ENCODE measurements at places on chromosomes 1 and 21.

- no peak overlapping the region for H3K27ac ChIP-seq
- DNase-seq, result no peak
- H3K27me3 ChIP-seq, result peaks cover 6% of the 10 kb centered on the region
- H3K36me3 ChIP-seq, result peaks cover 3% of the 10 kb centered on the region
- peaks cover 10% of the 10 kb centered on the region for H3K4me1 ChIP-seq
- no peak overlapping the region for H3K4me3 ChIP-seq
Observed at GRCh38 chr1:51908499-51908898, 30.0 kb upstream of the NRDC start.

GRCh38 chr1:204853436-204853835 lies 17.2 kb upstream of the NFASC start:
- DNase-seq, result no peak
- H3K4me1 ChIP-seq, result no peaks in the 10 kb centered on the region
- no peak overlapping the region for H3K27ac ChIP-seq
- no peak overlapping the region for H3K4me3 ChIP-seq
- H3K27me3 ChIP-seq, result peaks cover 38% of the 10 kb centered on the region
- no peaks in the 10 kb centered on the region for H3K36me3 ChIP-seq

- DNase-seq, result no peak
- H3K4me3 ChIP-seq, result no peak overlapping the region
- H3K4me1 ChIP-seq, result peaks cover 56% of the 10 kb centered on the region
- H3K27me3 ChIP-seq, result no peaks in the 10 kb centered on the region
Observed at GRCh38 chr1:89295187-89295586, 22.5 kb upstream of the GBP5 start.

GRCh38 chr1:42424201-42424600 lies 31.6 kb downstream of the ZMYND12 start:
- H3K4me3 ChIP-seq, result no peak overlapping the region
- no peak for DNase-seq
- peak overlapping the region; percentile 5 for H3K27ac ChIP-seq
- H3K36me3 ChIP-seq, result no peaks in the 10 kb centered on the region
- no peaks in the 10 kb centered on the region for H3K27me3 ChIP-seq
- no peaks in the 10 kb centered on the region for H3K4me1 ChIP-seq

DNA sequence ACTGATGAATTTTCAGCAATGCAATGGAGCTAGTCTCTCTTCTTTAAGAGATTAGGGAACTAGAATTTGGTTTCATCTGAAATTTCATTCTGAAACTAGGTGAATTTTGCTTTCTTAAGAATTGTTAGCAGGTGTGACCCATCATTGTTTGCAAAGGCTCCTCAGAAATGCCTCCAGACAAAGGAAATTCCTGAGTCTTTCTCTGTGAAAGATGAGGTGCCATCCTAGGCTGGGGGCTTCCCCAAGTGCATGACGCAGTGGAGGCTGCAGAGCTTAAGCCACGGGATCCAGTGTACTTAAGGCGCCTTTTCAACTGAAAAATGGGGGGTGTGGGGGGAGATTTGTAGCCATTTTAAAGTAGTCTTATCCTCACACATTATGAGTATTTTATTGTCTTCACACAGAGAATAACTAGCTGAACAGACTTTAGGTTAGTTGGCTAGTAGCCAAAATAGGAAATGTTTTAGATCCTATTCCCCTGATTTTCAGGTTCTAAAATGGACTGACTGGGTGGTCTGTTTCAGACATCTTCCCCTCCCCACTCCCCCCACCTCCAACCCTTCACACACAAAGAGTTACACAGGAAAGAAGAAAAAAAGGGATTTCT lies 202.0 kb downstream of the NFIA start:
- no peak for DNase-seq
- no peaks in the 10 kb centered on the region for H3K36me3 ChIP-seq
- no peak overlapping the region for H3K4me3 ChIP-seq
- no peaks in the 10 kb centered on the region for H3K27me3 ChIP-seq

DNA sequence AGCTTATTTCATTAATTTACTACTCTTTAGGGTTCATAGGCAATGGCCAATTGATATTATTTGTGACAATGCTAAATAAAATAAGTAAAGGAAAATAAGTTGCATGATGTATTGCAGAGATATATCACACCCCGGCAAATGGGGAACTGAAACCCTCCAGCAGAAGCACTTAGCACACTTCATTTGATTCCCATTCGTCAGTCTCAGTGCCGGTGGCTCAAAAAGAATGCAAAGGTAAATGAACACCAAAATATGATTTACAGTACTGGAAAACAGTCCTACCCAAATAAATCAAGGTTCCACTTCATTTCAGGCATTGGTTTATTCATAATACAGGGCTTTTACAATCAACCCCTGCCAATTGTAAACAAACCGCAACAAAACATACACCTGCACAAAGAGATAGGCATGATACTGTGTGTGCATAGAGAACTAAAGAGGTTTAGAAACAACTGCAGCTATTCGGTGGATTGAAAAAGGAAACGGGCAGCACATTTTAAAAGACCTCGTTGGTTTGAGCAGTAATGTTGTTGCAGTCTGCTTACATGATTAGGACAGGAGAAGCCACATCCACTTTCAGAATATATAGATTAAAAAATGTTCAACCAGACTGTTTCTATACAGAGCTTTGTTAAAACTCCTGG lies 1019.2 kb downstream of the TTLL7 start:
- H3K4me1 ChIP-seq, result peaks cover 5% of the 10 kb centered on the region
- H3K27ac ChIP-seq, result no peak overlapping the region
- peaks cover 27% of the 10 kb centered on the region for H3K27me3 ChIP-seq
- DNase-seq, result no peak
- no peaks in the 10 kb centered on the region for H3K36me3 ChIP-seq
- peak overlapping the region; percentile 47 for H3K4me3 ChIP-seq

- H3K4me3 ChIP-seq, result no peak overlapping the region
- H3K27ac ChIP-seq, result no peak overlapping the region
- DNase-seq, result no peak
- H3K4me1 ChIP-seq, result peaks cover 5% of the 10 kb centered on the region
Observed at GRCh38 chr1:162026881-162027280, 3.2 kb upstream of the OLFML2B start.

DNA sequence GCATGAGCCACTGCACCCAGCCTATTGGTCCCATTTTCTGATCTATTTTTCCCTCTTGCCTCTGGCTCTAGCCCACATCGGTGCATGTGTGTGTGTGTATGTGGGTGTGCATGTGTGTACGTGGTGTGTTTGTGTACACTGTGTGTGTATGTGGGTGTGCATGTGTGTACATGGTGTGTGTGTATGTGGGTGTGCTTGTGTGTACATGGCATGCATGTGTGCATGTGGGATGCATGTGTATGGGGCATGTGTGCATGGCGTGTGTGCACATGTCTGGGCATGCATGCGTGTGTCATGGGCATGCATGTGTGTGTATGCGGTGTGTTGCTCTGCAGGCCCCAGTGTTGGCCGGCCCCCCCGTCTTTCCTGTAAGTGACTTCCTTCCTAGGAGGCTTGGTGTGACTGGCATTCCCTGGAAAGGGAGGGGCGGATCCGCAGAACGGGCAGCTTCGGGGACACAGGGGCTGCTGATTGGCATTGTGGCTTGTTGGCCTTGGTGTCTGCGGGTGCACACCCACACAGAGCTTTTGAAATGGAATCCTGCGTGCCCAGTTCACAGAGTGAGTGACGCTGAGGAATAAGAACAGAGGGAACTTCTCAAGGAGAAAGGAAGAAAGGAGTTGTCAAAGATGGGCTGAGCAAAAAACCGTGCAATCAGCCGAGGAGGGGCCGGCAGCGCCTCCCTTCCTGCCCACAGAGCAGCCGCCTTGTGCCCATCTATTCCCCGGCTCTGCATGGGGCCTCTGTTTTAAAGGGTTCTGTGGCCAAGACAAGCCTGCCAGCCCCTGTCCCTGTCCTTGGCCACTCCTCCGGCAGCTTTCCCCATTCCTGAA lies 8.0 kb downstream of the PDXK start:
- H3K27ac ChIP-seq, result no peak overlapping the region
- peak overlapping the region; percentile 87 for H3K4me3 ChIP-seq

DNA sequence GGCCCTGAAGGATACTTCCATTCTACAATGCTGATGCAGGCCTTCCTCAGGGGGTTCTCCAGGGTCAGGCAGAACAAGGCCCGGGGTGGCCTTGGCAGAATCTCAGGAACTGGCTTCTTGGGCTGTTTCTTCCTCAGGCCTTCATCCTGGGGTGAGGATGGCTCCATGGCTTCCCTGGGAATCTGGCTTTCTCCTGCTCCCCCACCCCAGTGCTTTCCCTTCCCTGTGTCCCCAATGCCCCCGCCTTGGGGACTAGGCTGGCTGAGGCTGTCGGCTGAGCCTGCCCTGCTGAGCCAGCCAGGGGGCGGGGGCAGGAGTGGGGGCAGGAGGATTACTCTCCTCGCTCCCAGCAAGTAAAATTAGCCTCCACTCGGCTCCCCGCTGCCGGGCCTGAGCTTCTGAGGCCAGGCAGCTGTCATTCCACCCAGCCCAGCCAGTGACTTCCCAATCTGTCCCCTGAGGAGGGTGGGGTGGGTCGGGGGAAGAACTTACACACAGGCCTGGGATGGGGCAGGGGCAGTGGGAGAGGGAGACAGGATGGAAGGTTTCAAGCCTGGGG lies at the start of gene CACNA1S:
CACNA1S (minus strand) TSS at position 254 of the 559 bp plus-strand sequence; CDS start at position 167, 87 bp downstream.
- peaks cover 6% of the 10 kb centered on the region for H3K27me3 ChIP-seq
- DNase-seq, result no peak
- H3K27ac ChIP-seq, result no peak within 1 kb of the TSS
- no peaks in the 10 kb centered on the region for H3K4me1 ChIP-seq

DNA sequence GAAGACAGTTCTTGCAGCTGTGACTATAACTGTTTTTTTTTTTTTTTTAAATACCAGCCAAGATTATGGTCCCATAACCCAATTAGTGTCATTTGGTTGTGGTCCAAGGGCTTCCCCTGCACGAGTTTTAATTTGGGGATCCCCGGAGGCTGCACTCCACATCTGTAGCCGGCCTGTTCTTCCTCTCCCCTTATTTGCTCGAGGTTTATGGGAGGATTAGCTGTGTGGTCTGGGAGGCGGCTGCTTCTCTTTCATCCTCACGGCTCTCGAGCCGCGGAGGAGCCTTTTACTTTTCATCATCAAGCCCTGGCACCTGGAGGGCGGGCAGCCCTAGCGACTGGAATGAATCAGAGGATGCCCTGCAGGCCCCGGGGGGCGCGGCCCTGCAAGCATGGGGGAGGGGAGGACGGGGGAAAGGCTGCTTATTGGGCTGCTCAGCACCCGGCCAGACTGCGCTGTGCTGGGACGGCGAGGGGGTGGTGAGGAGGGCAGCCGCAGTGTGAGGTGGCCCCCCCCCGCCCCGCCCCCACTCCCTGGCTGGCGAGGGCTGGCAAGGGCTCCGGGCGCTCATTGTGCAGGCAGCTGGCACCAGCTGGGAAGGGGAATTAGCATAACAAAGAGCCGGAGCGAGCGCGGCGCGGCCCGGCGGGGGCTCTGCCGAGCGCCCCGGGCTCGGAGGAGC lies 18.5 kb downstream of the SERTAD4 start:
- H3K4me3 ChIP-seq, result peak overlapping the region; percentile 84
- peak; percentile 55 for DNase-seq
- peaks cover 74% of the 10 kb centered on the region for H3K27me3 ChIP-seq
- no peaks in the 10 kb centered on the region for H3K36me3 ChIP-seq
- peaks cover 23% of the 10 kb centered on the region for H3K4me1 ChIP-seq

- H3K4me3 ChIP-seq, result no peak overlapping the region
- peaks cover 14% of the 10 kb centered on the region for H3K4me1 ChIP-seq
- H3K27ac ChIP-seq, result no peak overlapping the region
- DNase-seq, result no peak
- no peaks in the 10 kb centered on the region for H3K36me3 ChIP-seq
- H3K27me3 ChIP-seq, result no peaks in the 10 kb centered on the region
Observed at GRCh38 chr1:94071391-94071790, 49.6 kb downstream of the ABCA4 start.

GRCh38 chr1:232613752-232614381 lies 16.1 kb downstream of the SIPA1L2 start:
- H3K4me3 ChIP-seq, result no peak overlapping the region
- H3K27me3 ChIP-seq, result peaks cover 6% of the 10 kb centered on the region
- H3K36me3 ChIP-seq, result no peaks in the 10 kb centered on the region
- DNase-seq, result no peak

DNA sequence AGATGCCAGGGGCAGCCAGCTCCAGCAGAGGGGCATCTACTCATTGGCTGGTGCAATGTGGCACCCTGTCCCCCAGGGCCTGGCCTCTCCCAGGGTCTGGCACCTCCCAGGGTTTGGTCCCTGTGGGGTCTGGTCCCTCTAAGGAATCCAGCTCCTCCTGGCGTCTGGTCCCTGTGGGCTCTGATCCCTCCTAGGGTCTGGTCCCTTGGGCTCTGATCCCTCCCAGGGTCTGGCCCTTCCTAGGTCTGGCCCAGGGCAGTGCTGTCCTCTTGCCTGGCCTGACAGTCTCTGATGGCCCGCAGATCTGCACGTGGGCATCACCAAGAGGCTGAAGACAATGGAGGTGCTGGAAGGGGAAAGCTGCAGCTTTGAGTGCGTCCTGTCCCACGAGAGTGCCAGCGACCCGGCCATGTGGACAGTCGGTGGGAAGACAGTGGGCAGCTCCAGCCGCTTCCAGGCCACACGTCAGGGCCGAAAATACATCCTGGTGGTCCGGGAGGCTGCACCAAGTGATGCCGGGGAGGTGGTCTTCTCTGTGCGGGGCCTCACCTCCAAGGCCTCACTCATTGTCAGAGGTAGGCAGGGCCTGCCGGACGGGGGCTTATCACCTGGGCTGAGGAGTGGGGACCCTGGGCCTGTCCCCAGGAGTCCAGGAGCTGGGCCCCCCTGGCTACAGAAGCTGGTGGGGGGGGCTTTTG lies 73.9 kb downstream of the OBSCN start:
- H3K27ac ChIP-seq, result no peak overlapping the region
- DNase-seq, result no peak
- H3K36me3 ChIP-seq, result no peaks in the 10 kb centered on the region
- H3K4me1 ChIP-seq, result no peaks in the 10 kb centered on the region

GRCh38 chr1:114926607-114927006 lies 71.9 kb downstream of the SYCP1 start:
- no peak overlapping the region for H3K4me3 ChIP-seq
- no peaks in the 10 kb centered on the region for H3K36me3 ChIP-seq
- H3K27me3 ChIP-seq, result peaks cover 32% of the 10 kb centered on the region
- H3K4me1 ChIP-seq, result peaks cover 5% of the 10 kb centered on the region

DNA sequence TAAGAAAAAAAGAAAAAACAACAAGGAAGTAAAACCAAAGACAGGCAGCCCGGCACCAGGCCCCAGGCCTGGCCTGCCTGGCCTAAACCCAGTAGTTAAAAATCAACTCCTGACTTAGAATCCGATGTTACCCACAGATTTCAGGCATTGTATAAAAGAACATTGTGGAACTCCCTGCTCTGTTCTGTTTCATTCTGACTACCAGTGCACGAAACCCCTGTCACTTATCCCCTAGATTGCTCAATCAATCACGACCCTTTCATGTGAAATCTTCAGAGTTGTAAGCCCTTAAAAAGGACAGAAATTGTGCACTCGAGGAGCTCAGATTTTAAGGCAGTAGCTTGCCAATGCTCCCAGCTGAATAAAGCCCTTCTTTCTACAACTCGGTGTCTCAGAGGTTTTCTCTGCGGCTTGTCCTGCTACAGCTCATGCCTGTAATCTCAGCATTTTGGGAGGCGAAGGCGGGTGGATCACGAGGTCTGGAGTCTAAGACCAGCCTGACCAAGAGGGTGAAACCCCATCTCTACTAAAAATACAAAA lies 15.6 kb upstream of the MYOCOS start:
- no peaks in the 10 kb centered on the region for H3K4me1 ChIP-seq
- no peak overlapping the region for H3K4me3 ChIP-seq
- no peak overlapping the region for H3K27ac ChIP-seq
- DNase-seq, result no peak
- no peaks in the 10 kb centered on the region for H3K36me3 ChIP-seq
